Activated T-cell treated with anti-CD3 and anti-CD28 coated beads, Interleukin-2, amount 50 U/mL, for 1 hour (primary cell): ENCODE measurements at places on chromosomes 1 and 21.

DNA sequence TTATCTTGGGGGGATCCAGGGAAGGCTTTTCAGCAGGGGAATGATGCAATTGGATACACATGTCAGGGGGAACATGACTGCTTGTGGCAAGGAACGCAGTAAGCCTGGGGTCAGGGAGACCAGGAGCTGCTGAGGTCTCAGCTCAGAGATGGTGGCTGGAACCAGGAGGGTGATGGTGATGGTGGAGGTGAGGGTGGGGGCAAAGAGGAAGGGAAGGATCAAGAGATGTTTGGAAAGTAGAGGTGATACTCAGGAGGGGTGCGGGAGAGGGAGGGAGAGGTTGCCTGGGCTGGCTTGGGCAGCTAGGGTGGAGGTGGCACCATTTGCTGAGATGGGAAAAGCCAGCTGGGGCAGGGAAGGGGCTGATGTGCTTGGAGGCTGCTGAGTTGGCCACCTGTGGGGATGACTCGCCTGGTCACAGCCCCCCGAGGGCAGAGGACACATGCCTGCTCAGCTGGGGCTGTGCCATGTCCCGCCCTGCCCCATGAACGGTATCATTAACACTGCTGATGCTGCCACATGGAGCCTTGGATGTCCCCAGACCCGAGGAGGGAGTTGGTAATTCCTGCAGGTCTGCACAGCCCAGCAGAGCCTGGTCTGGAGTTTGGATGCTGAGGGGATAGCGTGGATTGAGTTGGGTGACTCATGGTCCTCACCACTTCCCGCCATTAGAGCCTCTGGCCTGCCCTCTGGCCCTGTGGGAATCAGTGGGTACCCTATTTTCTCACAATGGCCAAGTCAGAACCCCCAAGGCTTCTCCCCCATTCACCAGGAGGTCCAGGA, 6.3 kb upstream of the PADI1 start:
- DNase-seq, result no peak

GRCh38 chr1:207871117-207871649, 39.7 kb downstream of the CD34 start:
- no peak for DNase-seq

DNA sequence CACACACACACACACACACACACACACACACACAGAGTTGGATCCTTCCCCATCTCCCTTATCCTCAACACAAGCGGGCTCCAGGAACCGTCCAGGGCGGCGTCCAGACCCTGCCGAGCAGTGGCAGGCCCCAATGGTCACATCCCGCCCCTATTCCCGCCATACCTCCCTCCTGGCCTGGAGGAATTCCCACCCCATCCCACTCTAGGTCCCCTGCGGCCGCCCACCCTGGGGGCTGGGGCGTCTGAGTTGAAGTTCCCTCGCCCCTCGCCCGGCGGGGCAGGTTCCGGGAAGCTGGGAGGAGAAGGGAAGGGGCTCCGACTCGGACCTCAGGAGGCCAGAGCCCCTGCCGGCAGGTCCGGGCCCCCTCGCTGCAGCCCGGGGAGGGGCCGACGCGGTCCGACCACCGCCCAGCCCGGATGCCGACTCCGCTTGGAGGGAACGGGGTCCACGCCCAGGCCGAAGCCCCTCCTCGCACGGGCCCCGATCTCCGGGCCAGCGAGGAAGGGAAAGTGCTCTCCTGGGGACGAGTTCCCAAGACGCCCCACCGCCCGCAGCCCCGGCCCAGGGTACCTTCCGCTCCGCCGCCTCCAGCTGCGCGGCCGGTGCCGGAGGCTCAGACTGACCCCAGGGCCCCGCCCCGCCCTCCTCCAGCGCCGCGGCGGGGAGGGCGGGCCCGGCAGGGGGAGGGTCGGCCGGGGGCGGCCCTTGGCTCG, at the start of gene RHOC:
TSS of gene RHOC (minus strand) at position 623 of the 716 bp plus-strand sequence. CDS start 3,328 bp downstream, outside the sequence.
- no peak for DNase-seq

- no peak for DNase-seq
These were observed 70.7 kb downstream of the LGR6 start for GRCh38 chr1:202264300-202264699.

DNA sequence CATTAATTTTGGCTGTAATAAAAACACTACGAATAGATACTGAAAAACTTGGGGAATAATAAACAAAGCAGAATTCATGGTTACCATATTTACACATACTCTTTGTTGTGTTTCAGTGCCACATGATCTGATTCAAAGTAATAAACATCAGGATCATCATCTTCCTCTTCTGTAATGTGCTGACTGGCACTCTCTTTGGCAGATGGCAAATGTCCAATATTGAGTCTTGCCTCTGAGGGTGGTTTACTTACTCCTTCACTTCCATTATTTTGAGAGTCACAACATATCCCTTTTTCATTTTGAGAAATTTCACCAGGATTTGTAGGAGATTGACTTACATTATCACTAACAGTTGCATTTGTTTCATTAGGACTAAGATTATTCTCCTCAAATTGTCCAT, 50.7 kb downstream of the ZZZ3 start:
- DNase-seq, result no peak

- no peak for DNase-seq
These were observed 86.0 kb downstream of the GALNT2 start for GRCh38 chr1:230152999-230153398.

- DNase-seq, result no peak
These were observed 4.1 kb upstream of the ACOT11 start for GRCh38 chr1:54543729-54544496.

DNA sequence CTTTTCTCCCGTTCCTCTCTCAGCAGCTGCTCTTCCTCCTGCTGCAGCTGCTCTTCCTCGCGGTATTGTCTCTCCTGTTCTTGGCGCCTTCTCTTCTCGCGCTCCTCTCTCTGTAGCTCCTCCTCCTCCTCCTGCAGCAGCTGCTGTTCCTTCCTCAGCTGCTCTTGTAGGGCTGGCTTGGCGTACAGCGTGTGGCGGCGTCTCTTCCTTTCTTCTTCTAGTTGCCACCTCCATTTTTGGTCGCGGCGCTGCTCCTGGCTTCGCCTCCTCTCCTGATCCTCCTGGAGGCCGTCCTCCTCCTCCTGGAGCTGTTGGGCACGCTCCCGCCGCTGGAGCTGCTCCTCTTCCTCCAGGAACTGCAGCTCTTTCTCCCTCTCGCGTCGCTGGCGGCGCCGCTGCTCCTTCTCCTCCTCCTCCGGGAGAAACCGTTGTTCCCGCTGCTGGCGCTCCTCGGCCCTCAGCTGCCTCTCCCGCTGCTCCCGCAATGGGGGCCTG, 4.8 kb downstream of the TCHH start:
- DNase-seq, result peak; percentile 29

DNA sequence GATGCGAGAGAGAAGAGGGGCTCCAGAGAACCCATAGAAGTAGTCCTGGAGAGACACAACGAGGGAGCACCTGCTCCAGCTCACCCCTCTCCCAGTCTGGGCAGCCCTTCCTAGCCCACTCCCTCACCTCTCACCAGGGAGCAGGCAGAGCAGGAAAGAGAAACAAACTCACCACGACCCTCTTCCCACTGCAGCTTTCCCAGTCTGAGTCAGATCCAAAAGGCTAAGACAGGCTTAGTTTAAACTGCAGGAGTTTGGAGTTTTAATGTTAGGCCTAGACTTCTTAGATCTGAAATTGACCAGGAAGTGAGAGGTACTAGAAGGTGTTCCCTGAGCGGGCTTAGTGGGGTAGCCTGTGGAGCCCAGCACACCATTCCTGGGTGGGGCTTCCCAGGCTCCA, 29.6 kb downstream of the SLC1A7 start:
- DNase-seq, result no peak

DNA sequence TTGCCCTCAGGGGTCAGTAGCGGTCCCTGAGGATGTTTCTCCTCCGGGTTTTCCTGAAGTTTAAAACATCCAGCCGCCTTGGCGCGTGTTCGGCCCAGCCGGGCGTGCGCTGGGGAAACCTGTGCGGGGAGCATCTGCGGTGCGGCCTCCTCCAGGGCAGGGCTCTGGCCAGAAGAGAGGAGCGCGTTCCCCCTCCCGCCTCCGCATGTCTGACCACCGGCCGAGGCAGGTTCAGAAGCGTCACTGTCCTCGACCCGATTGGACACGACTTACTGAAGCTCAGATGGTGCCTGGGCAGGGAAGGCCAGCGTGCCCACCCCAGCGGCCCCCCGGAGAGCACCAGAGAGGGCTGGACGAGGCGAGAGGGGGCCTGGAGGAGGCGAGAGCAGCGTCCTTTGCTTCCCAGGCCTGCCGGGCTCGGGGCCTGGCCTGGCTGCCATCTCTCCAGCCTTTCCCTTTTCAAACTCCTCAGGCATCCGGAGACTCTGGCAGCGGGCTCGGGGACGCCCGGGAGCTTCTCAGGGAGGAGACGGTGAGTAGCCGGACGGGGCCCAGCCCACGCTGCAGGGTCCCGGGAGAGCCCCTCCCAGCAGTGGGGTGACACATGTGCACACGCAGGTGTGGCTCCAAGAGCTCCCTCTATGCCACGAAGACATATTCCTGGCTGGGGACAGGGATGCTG, 67.1 kb downstream of the SLC19A1 start:
- no peak for DNase-seq

DNA sequence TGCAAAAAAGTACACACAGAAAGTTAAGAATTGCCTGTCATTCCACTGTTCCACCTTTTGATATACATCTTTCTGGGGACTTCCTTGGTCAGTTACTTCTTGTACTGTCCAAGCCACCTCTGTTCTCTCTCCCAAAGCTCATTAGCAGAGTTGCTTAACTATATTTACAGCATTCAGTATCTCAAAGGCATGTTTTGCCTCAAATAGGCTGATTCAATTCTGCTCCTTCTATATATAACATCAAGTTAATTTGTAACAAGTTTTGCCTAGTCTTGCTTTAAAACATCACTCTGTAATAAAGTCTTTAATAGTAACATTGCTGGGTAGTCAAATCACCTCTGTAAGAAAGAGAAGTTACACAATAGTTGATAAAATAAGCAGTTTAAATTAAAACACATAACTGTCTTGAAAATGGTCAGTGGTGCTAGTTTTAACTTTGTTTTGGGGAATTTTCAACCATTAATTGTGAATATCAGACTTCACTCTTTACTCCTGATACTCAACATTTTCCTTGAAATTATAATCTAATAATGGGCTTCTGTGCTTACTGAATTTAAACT, 35.7 kb downstream of the EDARADD start:
- DNase-seq, result no peak

GRCh38 chr1:96191165-96191564, 530.4 kb upstream of the PTBP2 start:
- no peak for DNase-seq

DNA sequence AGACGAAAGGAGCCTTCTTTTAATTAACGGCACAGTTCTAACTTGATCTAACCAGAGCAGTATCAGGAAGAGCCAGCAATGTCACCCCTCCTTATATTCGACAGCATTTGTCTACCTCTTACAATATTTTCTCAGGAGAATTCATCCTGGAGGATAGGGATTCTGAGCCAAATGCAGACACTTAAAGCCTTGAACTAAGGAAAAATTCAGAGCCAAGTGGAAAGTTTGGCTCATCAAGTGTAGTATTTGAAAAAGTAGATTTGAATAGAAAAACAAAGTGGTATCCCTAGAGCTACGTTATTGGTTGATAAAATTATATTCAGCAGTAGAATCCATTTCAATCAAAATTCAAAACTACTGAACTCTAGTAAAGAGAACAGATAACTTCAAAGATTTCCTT, 732.0 kb upstream of the ADGRL2 start:
- DNase-seq, result no peak

- no peak for DNase-seq
These were observed 24.2 kb downstream of the TBX19 start for GRCh38 chr1:168304865-168305264.
